Activated T-helper 1 cell treated with anti-CD3 and anti-CD28 coated beads, Interleukin-12 subunit alpha, Interleukin-12 subunit beta, Interleukin-2, Interleukin-4 antibody, amounts not matched to agents 30 ng/mL and 10 ng/mL and 1 ng/mL, durations not matched to agents 14 hours and 24 hours and 36 hours (primary cell): ENCODE measurements at places on chromosomes 7 and 10. TPM values are rescaled to one million over a fixed set of nuclear protein-coding genes. Genes with fewer than 3 reads are reported as not detected.
A peak's percentile ranks its signal among the peaks of the same experiment; 100 is the strongest.

DNA sequence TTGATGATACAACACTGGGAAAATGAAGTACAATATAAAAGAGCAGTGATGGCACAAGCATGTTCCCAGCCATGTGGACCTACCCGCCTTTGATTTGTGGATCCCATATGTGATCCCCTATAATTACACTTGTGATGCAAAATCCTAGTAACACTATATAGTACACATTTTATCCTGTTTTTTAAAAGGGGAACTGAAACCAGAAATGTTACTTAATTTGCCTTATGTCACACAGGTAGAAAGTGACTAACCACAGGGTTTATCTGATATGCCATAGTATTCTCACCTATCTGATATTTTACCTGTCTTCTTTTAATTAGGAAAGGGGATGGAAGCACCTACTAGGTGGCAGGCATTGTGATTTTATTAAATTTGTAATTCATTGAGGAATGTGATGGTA, 35.0 kb downstream of the ARMC3 start:
- no peak overlapping the region for H3K4me3 ChIP-seq
- no peak overlapping the region for H3K27ac ChIP-seq
- peaks cover 2% of the 10 kb centered on the region for H3K27me3 ChIP-seq
- no peaks in the 10 kb centered on the region for H3K36me3 ChIP-seq
- H3K4me1 ChIP-seq = no peaks in the 10 kb centered on the region
- no peak for DNase-seq

DNA sequence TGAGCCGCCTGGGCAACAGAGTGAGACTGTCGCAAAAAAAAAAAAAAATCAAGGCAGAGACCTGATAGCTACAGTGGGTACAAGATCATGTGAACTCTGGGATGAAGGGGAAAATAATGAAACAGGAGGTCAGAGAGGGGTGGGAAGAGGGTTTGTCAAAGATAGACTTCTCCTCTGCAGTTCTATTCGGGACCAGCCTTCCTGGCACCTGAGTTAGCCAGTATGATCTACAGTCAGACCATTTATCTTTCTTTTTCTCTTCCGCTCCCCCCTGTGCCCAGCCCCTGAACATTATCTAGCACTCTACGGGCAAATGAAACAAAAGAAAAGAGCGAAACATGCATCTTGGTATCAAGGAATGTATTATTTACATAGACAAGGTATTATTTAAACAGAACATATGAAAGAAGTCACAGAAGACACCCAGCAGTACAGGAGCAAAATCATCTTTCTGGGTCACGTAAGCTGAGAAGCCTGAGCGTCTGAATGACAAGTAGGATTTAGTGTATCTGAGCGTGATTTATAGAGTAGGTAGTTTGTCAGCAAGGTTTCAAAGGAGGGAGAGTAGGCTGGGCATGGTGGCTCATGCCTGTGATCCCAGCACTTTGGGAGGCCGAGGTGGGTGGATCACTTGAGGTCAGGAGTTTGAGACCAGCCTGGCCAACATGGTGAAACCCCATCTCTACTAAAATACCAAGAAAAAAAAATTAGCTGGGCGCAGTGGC, 109.0 kb downstream of the PRKCQ start:
- no peak overlapping the region for H3K4me3 ChIP-seq
- peaks cover 84% of the 10 kb centered on the region for H3K4me1 ChIP-seq
- no peaks in the 10 kb centered on the region for H3K27me3 ChIP-seq

GRCh38 chr7:33530664-33531063, 374.7 kb upstream of the BMPER start:
- no peaks in the 10 kb centered on the region for H3K36me3 ChIP-seq
- no peaks in the 10 kb centered on the region for H3K27me3 ChIP-seq
- DNase-seq = no peak
- no peaks in the 10 kb centered on the region for H3K4me1 ChIP-seq
- H3K27ac ChIP-seq = no peak overlapping the region

- no peaks in the 10 kb centered on the region for H3K4me1 ChIP-seq
- H3K4me3 ChIP-seq = no peak overlapping the region
- no peak overlapping the region for H3K27ac ChIP-seq
- no peak for DNase-seq
- H3K36me3 ChIP-seq = no peaks in the 10 kb centered on the region
Measured at GRCh38 chr7:46616636-46617035, 695.6 kb upstream of the IGFBP3 start.

GRCh38 chr7:4013793-4014192, 668.3 kb upstream of the FOXK1 start:
- no peak for DNase-seq
- H3K4me3 ChIP-seq = no peak overlapping the region
- H3K4me1 ChIP-seq = no peaks in the 10 kb centered on the region
- no peaks in the 10 kb centered on the region for H3K27me3 ChIP-seq

NCF1 gene
- 0.39 and 0.67 TPM in 2 replicates for total RNA-seq

C10orf143 gene
- total RNA-seq = 3.3 and 3.6 TPM in 2 replicates

DNA sequence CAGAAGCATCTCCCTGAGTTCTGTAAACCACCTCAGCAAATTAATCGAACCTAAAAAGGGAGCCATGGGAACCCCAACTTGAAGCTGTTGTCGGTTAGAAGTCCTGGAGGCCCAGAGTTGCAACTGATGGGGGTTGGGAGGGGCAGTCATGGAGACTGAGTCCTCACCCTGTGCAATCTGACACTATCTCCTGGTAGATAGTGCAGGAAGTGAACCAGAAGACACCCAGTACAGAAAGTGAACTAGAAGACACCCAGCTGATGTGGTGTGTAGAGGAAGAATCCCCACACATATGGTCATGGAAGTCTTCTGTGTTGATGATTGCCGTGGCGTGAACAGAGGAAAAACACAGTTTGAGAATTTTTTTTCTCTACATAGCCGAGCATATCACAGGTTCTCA, 58.8 kb upstream of the SRRM3 start:
- peak overlapping the region; percentile 47 for H3K4me3 ChIP-seq
- H3K27me3 ChIP-seq = peaks cover 2% of the 10 kb centered on the region
- peak; percentile 20 for DNase-seq
- peak overlapping the region; percentile 80 for H3K27ac ChIP-seq
- peaks cover 22% of the 10 kb centered on the region for H3K4me1 ChIP-seq

CYP26A1 gene
- not detected in 2 replicates for total RNA-seq

DNA sequence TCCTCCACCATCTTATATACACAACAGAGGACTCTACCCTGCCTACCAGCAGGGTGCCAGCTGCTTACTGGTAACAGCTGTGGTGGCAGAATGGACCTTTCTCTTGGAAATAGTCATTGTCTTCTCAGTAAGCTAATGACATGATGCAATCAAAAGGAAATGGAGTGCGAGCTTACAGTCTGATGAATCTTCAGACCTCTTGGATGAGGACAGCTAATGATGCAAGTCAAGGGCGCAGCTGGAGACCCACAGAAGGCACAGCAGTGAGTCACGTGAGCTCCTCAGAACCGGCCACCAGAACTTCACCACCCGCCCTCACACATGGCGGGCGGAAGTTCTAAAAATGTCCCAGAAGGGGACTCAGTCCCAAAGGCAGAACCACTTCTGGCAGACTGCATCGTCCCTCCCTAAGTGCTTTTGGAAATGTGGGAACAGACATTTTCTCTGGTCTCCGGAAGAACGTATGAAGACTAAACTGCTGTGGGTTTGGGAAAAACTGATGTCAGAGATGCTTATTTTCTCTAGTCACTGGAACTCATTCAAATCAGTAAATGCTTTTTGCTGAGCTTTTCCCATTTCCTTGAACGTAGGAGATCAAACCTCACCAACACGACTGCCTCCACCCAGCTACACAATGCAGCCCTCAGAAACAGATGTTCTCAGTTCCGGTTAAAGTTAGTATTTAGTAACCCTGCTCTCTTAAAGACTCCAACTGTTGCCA, 96.4 kb downstream of the FAS start:
- no peaks in the 10 kb centered on the region for H3K36me3 ChIP-seq
- no peak overlapping the region for H3K27ac ChIP-seq
- peaks cover 15% of the 10 kb centered on the region for H3K27me3 ChIP-seq
- DNase-seq = no peak
- H3K4me3 ChIP-seq = no peak overlapping the region

GRCh38 chr7:154729056-154729455, 273.9 kb downstream of the PAXIP1 start:
- no peak overlapping the region for H3K4me3 ChIP-seq
- no peaks in the 10 kb centered on the region for H3K36me3 ChIP-seq
- no peaks in the 10 kb centered on the region for H3K4me1 ChIP-seq
- H3K27ac ChIP-seq = no peak overlapping the region

- peak overlapping the region; percentile 87 for H3K4me3 ChIP-seq
- H3K27me3 ChIP-seq = no peaks in the 10 kb centered on the region
- peaks cover 25% of the 10 kb centered on the region for H3K4me1 ChIP-seq
- peak; percentile 46 for DNase-seq
Measured at GRCh38 chr10:69124563-69125268, 738 bp downstream of the VPS26A start.

KEL gene
- total RNA-seq = 0.49 TPM in 1 of 2 replicates, not detected in the other
